ENCODE measurements at places on chromosomes 2 and 18.
A peak's percentile ranks its signal among the peaks of the same experiment; 100 is the strongest.

GRCh38 chr18:14768241-14768640 is 20.3 kb downstream of the ANKRD30B start:
- peak; percentile 6 for DNase-seq

DNA sequence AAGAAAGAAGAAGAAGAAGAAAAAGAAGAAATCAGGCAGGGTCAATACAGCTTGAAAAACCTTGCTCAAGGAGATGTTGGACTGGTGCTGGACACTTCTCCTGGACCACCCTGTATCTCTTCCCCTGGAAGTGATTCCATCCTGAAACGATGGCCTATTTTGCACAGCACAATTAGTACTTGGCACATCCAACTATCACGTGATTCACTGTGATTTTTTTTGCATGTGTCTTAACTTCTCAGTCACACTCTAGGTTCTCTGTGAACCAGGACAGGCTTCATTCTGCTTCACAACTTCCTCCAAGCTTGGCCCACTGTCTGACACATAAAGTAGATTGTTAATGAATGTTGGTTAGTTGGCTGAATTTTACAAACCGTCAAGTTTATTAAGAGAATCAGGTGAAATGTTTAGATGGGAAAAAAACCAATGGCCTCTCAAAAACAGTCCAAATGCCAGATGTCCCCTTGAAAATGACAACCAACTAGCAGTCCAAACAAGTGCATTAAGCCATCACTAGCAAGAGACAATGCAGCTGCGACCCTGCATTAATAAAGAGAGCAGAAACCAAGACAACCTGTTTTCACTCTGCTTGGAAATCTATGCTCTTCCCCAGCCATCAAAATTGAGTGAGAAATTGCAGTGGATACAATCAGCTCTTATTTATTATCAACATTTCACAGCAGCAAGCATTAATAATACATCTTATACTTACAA is 300.0 kb upstream of the CHAC2 start:
- DNase-seq, result no peak

GRCh38 chr2:204869132-204869823 is 324.0 kb downstream of the PARD3B start:
- DNase-seq, result peak; percentile 25

DNA sequence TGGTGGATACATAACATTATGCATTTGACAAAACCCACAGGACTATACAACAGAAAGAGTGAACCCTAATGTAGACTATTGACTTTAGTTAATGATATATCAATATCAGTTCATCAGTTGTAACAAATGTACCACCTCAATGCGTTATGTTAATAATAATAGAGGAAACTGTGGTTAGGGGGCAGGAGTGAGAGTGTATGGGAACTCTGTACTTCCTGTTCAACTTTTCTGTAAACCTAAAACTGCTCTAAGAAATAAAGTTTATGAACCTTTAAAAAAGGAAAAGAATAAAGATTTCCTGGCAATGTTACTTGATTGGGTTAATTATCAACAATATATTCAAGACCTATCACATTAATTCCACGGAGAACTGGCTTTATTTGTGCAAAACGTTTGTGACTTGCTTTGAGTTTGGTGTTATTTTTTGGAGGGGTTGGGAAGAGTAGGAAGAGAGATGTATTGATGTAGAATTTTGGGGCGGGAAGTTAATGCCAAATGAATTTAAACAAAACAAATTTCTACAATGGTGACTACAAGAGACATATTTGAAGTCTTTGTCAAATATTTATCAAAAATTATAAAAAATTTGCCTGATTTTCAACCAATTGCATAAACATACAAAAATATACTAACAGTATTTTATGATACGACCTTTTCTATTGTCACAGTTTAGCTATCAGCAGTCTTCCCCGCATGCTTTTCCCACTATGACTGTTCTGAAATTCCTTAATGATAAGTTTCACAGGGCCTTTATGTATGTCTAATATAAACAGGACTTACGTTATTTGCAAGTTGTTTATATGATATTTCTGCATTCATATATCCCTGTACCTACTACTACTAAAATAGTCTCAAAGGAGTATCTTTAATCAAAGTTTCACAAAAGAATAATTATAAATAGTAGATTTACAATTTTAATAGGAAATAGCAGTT is 2.1 kb upstream of the RTN4 start:
- no peak for DNase-seq

- no peak for DNase-seq
Observed at GRCh38 chr18:69328086-69328485, 72.6 kb upstream of the DOK6 start.

GRCh38 chr2:218859988-218860831 is 605 bp downstream of the WNT6 start:
- DNase-seq, result no peak

DNA sequence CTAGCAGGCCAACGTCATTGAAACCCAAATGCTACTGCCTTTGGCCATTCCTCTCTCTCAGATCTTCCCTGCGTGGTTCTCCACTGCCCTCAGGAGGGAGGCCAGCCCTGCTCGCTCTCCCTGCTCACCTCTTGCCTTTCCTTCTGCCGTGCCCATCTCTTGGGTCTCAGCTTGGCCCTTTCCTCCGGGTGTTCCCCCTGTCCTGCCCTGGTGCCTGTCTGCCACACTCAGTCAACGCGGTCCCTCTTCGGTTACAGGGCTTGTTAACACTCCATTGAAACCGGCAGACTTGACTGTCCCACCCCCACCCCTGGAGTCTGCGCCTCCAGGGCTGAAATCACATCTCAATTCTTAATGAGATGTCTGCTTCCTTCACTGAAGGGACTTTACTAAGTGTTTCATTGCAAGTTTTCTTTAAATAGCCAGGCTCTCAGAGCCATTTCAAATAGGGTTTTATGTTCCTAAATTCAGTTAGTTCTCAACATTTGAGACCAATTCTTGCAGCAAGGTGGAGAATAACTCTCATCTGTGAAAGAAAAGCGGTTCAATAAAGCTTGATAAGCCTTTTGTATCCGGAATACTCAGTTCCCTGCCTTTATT is 237.6 kb downstream of the DYSF start:
- DNase-seq, result no peak

GRCh38 chr18:74283646-74284045 is 8.1 kb downstream of the CYB5A start:
- no peak for DNase-seq

GRCh38 chr2:38146907-38147307 is 71.0 kb upstream of the CYP1B1 start:
- peak; percentile 96 for DNase-seq

GRCh38 chr2:121794233-121794632 is 38.8 kb downstream of the TSN start:
- DNase-seq, result no peak

GRCh38 chr2:121865914-121866313 is 110.5 kb downstream of the TSN start:
- DNase-seq, result no peak

GRCh38 chr18:49645841-49646351 is 84.0 kb downstream of the LIPG start:
- DNase-seq, result peak; percentile 20

DNA sequence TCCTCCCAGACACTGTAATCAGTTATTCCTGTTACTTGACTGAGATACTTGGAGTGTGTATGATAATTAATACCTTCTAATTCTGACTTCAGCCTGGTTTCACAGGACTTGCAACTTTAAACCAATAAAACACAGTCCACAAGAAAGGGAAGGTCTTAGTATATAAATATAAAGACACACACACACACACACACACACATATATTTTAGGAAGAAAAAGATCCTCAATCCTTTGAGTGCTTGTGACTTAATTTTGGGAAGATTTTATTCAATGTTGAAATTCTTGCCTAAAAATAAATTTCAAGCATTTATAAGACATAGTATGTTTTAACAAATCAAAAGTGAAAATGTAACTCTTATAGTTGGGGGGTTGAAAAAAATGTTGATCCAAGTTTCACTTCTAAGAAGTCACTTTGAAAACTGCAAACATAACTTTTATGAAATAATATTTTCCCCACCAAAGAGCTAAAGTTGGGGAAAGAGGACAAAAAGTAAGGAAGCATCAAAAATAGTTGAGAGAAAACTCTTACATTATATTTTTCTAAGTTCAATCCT is 824 bp upstream of the VPS54 start:
- no peak for DNase-seq

DNA sequence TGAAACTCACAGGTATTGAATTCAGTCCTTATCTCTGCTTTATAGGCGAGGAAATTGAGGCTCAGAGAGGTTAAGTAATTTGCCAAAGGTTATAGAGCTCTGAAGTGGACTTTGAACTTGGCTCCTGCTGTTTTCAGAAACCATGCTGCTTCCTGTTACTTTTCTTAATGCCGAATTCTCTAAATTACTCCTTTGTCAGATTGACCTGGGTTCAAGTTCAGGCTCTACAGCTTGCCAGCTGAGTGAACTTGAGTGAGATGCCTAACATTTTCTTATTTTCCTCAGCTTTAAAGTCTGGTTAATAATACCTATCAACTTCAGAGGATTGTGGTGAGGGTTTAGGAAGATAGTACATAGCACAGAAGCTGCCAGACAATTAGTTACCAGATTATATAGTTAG is 3.4 kb downstream of the ASAP2 start:
- no peak for DNase-seq

GRCh38 chr2:53104263-53104662 is 663.3 kb upstream of the CHAC2 start:
- DNase-seq, result peak; percentile 67

DNA sequence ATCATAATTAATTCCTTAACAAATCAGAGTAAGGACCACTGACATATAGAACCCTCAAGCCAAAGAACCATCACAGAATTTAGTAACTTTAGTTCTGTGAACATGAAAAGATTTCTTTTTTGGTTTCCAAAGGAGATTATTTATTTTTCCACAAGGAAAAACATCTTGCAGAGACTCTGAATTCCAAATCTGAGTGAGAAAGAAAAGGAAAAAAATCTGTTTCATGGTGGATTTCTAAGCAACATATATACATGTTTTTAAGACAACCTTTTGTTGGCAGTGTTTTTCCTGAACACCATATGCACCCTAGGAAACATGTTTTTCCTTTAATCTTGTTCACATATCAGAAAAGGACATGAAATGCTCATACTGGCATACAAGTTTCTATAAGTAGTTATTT is 149.8 kb downstream of the AGPS start:
- no peak for DNase-seq

DNA sequence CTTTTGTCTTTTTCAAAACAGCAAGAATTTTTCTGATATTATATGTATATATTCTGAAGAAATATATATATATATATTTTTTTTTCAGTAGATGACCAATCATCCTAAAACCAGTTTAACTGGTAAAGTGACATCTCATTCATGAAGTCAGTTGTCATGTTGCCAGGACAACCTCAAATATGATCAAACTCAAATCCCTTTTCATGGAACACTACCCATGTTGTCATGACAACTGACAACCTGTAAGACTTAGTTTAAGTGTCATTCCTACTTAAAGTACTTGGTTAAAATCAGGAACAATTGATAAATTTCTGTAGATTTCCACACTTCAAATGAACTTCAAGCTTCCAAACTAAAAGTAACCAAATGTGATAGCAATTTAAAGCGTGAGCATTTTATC is 101.8 kb upstream of the ERBB4 start:
- no peak for DNase-seq

DNA sequence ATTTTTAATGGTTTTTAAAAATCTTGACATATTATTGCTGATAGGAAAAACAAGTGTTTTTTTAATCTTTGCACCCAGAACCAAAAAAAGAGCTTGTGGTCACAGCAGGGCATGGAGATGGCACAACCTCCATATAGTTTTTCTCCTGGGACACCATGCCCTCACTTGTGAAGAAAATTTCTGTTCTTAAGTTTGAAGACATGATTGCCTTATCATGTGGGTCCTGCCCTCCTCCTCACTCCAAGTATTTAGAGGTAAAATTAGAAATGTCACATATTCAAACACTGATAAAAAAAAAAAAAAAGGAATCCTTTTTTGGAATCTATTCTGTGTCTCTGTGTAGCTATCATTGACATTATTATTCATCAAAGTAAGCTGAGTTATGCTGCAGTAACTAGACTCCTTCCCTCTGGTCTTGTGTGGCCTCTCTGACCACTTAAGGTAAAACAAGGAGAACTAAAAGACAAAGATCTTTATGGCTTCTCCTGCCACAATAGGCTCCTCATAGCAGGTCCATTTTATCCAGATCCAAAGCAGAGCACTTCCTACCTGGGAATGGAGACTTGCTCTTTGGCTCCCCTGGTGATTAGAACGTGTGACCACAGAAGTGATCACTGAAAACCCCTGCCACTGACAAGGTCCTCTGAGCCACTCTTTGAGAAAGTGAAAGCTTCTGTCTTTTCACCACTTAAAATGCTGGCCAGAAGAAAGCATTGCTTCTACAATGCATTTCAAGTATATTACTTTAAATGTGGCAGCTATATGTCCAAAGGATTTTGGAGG is 19.8 kb downstream of the ADD2 start:
- no peak for DNase-seq

DNA sequence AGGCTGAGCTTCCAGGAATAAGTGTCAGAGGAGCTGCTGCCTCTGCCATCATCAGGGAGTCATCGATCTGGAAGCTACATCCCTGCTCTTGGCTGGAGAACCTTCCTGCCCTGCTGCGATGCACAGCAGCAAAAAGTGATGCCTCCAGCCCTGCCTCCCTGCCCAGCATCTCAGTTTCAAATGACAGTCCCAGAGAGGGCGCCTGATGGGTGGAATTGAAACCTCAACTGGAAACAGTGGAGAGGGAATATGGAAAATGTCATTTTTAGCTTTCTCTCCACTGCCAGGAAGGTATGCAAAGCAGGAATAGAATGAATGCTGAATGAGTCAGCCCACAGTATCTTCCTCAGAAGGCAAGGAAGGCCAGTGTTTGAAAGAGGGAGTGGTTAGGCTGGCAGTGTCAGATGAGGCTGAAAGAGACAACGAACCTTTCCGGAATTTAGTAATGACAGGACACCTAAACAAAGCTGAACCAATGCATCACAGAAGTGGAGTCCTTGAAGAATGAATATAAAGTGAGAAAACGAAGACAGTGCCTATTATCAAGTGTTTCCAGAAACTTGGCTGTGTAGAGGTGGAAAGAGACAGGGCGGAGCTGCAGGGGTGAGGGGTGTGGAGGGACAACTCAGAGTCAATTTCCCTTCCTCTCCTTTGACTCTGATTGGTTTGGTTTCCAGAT is 153.9 kb upstream of the NDUFV2 start:
- DNase-seq, result peak; percentile 99

DNA sequence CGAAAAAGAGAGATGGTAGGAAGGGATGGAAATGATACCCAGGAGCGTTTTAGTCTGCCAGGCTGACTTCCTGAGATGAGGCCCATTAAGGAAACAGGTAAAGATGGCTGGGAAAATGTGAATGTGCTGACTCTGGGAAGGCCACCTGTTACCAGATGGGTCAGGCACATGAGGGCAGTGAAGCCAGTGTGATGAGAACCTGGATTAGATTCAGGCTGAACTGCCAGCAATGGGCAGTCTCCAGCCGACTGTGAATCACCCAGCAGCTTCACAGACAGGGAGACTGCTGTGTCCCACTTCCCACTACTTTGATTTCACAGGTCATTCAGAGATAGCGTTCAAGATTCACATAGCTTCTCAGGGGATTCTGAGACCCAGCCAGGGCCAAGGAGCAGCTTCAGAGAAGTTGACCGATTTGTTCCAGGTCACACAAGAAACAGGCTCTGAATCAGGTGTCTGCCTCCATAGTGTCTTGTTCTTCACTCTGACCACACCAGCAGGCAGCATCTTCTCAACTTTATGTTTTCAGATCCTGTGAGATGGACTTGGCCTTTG is 26.4 kb downstream of the CAPN13 start:
- DNase-seq, result no peak

Measured in fibroblast of skin of right biceps (primary cell).